ENCODE measurements at places on chromosomes 2 and 18. TPM values are rescaled to one million over a fixed set of nuclear protein-coding genes. Genes with fewer than 3 reads are reported as not detected.

L3MBTL4 gene
- total RNA-seq = not detected

IL18RAP gene
- not detected for total RNA-seq

LBX2 gene
- total RNA-seq = not detected

MC5R gene
- not detected for total RNA-seq

ZSWIM2 gene
- total RNA-seq = not detected

NDC80 gene
- 72.6 TPM for total RNA-seq

MPP4 gene
- 1.6 TPM for total RNA-seq

CRYBA2 gene
- total RNA-seq = 1.3 TPM

FER1L5 gene
- 1.2 TPM for total RNA-seq

CYP27C1 gene
- total RNA-seq = 3.0 TPM

- DNase-seq = no peak
Observed at GRCh38 chr2:233373316-233373715, 19.0 kb downstream of the DGKD start.

DNA sequence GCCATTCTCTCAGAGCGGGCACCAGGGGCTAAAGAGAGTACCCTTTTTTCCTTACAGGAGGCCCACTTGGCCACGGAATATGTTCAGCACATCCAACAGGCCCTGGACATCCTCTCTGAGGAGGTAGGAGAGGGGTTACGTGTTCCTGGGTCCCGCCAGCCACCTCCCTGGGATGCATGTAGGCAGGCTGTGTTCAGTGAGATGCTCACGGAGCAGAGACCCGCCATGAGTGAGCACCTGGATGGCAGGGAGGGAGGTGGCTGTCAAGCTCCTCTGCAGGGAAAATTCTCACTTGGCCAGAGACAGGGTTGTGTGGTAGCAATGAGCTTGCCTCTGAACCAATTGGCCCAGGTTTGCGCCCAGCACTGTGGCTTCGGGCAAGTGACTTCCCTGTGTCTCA is 123.1 kb upstream of the PPP1CB start:
- DNase-seq = no peak

GRCh38 chr2:209719034-209719433 is 52.6 kb upstream of the UNC80 start:
- DNase-seq = no peak

GRCh38 chr2:83615511-83615910 is 843.6 kb downstream of the SUCLG1 start:
- no peak for DNase-seq

DNA sequence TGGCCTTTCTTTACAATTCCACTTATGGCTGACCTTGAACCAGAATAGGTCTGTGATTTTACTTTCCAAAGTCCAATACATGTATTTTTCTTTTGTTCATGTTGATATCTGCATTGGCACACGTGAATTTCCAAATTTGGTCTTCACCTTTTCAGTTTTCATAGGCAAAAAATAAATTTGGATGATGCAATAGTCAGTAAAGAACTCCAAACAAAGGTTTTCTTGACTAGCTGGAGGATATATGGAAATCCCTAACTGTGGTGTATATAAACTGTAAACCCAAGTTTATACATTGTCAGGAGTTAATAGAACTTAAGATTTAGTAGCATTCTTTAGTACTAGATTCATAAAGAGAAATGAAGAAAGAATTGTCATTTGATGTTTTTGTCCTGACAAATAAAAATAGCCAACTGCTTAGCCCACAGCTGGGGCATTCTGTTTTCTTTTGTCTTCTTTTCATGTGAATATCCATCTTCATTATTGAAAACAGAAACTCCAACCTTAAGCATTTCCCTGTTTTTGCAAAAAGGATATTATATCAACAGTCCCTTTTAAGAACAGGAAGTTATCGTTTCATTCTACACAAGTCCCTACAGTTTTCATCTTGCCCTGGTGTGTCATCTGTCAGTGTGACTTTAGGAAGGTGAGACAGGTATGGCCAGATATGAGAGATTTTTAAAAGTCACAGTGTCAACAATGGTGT is 132.9 kb downstream of the BCL2 start:
- DNase-seq = no peak

GRCh38 chr2:66601624-66602023 is 166.7 kb downstream of the MEIS1 start:
- peak; percentile 21 for DNase-seq

GRCh38 chr2:109676346-109676902 is 62.3 kb downstream of the SOWAHC start:
- no peak for DNase-seq

GRCh38 chr18:5417342-5417741 is 121.8 kb upstream of the ZBTB14 start:
- DNase-seq = peak; percentile 3

- no peak for DNase-seq
Observed at GRCh38 chr18:7237673-7238272, 6.9 kb downstream of the LRRC30 start.

GRCh38 chr2:96336104-96336775 is 674 bp downstream of the NCAPH start:
- DNase-seq = no peak

DNA sequence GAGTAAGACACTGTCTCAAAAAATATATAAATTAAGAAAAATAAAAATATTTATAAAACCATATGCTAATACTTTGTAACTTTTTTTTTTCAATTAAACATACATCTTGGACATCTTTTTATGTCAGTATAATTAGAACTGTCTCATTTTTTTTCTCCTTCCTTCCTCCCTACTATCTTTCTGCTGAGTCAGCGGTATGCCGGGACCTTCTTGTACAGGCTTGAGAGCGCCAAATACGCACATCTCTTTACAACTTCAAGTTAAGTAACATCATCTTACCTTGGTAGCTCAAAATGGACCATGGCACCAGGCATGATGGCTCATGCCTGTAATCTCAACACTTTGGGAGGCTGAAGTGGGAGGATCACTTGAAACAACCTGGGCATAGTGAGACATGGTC is 153.4 kb downstream of the FAM161A start:
- no peak for DNase-seq

DNA sequence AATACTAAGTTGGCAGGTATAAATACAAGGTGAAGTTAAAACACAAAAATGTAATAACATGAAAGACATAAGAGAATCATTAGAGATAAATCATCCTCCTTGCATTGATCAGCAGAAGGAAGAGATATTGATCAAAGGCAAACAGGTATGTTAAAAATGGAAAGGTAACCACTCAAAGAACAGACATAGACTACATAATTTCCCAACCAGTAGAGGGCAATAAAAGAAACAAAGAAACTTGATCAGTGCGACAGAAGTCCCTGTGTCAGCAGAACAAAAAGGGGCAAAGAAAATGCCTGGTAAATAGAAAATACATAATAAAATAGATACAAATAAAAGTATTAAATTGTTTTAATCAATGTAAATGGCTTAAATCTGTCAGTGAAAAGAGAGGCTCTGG is 53.6 kb downstream of the FAM228A start:
- DNase-seq = peak; percentile 24

DNA sequence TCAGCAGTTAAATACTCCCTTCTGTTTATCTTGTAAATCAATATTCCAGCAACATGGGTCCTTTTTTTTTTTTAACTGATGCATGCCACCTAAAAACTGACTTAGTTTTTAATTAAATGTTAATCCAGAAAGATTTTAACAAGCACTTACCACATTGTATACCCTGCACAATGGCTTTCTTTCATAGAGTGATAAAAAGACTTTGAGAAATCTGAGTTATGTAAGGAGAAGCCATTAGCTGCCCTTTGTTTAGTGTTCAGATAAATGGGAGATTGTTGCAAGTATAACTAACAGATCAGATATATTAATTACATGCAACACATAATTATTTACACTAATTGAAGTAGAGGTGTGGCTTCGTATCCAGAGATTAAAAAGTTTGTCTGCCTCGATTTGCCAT is 22.7 kb upstream of the NFATC1 start:
- DNase-seq = no peak

DNA sequence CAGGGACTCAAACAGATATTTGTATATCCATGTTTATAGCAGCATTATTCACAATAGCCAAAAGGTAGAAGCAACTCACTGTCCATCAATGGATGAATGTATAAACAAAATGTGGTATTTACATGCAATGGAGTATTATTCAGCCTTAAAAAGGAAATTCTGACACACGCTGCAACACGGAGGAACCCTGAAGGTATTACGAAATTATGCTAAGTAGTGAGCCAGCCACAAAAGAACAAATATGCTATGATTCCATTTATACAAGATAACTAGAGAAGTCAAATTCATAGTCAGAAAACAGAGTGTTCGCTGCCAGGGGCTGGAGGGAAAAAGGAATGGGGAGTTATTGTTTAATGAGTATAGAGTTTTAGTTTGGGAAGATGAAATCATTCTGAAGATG is 61.0 kb upstream of the CDKL4 start:
- DNase-seq = no peak

- no peak for DNase-seq
Observed at GRCh38 chr2:55459279-55459678, 39.6 kb upstream of the CCDC88A start.

All from A673 (cell line).